ENCODE measurements at places on chromosomes 2 and 18.

- DNase-seq = no peak
Measured at GRCh38 chr2:19607400-19607799, 249.0 kb upstream of the OSR1 start.

DNA sequence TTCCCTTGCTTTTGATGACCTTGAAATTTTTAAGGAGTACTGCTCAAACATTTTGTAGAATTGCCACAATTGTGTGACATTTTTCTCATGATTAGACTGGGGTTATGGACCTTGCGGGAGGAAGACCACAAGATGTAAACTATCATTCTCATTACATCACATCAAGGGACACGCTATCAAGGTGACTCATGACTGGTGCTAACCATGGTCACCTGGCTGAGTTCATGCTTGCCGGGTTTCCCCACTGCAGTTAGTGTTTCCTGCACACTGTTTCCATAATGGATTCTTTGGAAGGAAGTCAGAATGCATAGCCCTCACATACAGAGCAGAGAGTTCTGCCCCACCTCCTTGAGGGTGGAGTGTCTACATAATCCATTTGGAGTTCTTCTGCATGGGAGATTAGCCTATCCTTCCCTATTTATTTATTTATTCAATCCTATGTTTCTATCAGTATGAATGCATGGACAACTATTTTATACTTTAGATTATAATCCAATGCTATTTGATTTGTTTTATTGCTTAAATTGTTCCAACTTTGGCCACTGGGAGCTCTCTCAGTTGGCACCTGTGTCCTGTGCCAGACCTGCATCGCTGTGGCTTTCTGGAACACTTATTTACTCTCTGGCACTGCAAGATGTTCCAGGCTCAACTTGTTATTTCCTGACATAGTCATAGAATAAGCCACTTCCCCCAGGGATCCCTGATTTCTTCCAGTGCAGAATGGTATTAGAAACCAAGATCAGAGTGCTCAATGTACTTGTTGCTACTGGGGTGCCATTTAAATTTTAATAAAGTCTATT is 6.0 kb downstream of the MC2R start:
- no peak for DNase-seq

DNA sequence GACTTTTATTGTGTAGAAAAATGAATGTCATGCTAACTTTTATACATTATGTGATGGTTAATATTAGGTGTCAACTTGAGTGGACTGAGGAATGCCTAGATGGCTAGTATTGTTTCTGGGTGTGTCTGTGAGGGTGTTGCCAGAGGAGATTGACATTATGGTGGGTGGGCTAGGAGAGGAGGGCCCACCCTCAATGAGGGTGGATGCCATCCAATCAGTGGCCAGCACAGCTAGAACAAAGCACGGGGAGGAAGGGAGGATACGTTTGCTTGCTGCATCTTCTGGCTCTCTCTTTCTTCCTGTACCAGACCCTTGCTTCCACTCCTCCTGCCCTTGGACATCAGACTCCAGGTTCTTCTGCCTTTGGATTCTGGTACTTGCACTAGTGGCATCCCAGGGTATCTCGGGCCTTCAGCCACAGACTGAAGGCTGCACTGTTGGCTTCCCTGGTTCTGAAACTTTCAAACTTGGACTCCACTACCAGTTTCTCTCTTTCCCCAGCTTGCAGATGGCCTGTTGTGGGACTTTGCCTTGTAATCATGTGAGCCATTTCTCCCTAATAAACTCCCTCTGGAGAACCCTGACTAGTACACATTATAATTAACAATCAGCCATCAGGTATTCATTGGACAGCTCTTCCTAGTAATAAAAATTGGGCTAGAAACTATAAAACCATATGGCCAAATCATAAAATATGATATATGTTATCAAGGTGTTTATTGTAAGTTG is 31.7 kb upstream of the ZCCHC2 start:
- DNase-seq = no peak

- DNase-seq = no peak
Measured at GRCh38 chr2:223822818-223823217, 14.6 kb downstream of the AP1S3 start.

DNA sequence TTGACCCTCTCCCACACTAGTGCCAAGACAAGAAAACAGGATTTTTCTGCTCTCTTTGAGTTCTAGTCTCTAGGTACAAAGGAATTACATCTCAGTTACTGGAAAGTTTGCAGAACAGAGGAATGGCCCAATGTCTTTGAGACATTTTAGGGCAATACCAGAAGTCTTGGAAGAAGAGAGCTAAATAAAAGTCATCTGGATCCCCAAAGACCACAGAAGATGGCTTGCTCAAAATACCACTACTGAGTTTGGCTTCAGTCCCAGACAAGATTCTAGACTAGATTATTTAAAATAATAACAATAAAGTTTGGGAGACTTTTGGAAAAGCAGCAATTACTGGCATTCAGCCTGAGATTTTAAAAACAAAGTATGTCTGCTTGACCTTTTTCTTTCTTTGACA is 61.9 kb upstream of the HK2 start:
- DNase-seq = no peak

Data from activated naive CD8-positive, alpha-beta T cell treated with anti-CD3 and anti-CD28 coated beads, Interleukin-2, amount 10 ng/mL, durations not matched to agents 7 days and 5 days (primary cell).